ENCODE measurements at places on chromosomes 11 and 22.

DNA sequence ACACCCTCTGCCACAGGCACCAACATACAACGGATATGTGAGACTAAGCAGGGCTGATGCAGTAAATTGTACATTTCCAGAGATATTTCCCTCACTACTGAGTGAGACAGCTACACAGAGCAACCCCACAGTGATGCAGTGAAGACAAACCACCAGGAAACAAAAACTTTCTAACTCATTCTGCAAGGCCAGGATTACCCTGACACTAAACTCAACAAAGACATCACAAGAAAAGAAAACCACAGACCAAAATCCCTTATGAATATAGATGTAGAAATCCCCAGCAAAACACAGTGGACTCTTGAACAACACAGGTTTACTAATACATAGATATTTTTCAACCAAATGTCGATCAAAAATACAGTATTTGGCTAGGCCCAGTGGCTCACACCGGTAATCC is 1.5 kb upstream of the SLC7A4 start:
- no peak for DNase-seq

DNA sequence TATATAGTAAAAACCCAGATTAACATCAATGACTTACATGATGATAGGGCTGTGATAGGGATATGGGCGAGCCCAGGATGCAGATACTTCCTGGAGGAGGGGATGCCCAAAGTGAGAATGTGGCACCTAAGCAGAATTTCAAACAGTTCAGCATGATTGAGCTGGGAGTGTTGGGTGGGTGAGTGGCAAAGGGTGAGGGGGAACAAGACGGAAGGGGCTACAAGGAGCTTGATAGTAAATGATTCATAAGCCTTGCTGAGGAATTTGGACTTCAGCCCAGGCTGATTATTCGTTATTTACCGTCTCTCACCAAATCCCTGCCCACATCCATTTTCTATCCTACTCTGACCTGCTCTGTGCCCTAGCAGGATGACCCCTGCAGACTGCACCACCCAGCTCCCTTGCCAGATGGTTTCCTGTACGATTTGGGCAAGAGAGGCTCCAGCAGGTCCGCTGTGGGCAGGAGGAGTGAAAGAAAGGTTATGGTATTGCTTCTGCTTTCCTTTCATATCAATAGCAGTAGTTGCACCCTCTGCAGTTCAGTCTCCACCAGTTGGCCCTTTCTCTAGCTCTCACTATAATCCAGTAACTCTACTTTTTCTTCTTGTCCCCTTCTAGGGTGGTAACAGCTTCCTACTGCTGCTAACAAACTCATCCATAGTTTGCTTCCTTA is 30.3 kb upstream of the SIK2 start:
- no peak for DNase-seq

DNA sequence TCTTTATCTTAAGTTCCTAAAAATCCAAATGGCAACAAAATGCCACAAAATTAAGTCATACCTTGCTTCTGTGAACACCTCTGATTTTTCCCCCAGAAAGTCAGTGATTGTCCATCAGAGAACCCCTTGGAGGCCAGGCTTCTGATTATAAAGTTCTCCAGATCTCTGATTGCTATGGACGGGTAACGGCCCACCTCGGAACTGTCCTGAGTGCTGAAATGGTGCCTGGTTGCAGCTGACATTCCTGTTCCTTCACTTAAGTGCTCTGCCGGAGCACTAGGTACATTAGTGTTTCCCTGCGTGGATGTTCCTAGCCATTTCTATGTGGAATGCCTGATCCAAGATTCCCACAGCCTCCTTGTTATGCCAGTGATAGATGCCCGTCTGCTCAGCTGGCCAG is 85.0 kb downstream of the CHST1 start:
- DNase-seq = no peak

- DNase-seq = no peak
Observed at GRCh38 chr11:44829838-44830237, 103.1 kb downstream of the TSPAN18 start.

DNA sequence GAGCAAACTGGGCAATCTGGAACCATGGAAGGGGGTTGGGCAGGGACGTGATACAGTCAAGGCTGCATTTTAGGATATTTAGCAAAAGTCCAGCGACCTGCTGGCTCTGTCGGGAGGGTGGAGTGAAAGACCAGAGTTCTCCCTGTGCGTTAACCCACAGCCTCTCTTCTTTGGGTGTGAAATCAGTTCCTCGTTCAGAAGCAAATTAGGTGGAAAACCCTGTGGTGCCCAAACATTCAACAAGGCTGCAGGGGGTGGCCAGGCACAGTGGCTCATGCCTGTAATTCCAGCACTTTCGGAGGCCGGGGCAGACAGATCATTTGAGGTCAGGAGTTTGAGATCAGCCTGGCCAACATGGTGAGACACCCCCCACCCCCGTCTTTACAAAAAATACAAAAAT is 5.9 kb downstream of the TMEM151A start:
- no peak for DNase-seq

All from activated T-helper 1 cell treated with Interleukin-2 at 50 U/mL for 16 hours (primary cell).